EH (cell line): ENCODE measurements at places on chromosomes 6 and 20.
A peak's percentile ranks its signal among the peaks of the same experiment; 100 is the strongest.

DNA sequence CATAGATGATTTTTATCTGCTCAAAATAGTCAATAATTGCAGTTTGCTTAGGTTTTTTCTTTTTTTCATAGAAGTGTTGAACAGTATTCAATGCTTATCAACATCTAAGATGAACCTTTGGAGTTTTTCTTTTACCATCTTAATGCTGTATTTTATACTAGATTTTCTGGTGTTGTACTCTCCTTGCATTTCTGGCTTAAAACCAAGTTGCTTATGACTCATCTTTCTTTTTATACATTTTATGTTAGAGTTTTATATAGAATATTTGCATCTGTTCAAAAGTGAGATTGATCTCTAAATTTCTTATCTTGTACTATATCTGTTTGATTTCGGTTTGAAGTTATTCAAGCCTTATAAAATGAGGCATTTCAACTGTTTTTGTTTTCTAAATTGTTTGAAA, 232.5 kb downstream of the RFPL4B start:
- peak; percentile 18 for DNase-seq

DNA sequence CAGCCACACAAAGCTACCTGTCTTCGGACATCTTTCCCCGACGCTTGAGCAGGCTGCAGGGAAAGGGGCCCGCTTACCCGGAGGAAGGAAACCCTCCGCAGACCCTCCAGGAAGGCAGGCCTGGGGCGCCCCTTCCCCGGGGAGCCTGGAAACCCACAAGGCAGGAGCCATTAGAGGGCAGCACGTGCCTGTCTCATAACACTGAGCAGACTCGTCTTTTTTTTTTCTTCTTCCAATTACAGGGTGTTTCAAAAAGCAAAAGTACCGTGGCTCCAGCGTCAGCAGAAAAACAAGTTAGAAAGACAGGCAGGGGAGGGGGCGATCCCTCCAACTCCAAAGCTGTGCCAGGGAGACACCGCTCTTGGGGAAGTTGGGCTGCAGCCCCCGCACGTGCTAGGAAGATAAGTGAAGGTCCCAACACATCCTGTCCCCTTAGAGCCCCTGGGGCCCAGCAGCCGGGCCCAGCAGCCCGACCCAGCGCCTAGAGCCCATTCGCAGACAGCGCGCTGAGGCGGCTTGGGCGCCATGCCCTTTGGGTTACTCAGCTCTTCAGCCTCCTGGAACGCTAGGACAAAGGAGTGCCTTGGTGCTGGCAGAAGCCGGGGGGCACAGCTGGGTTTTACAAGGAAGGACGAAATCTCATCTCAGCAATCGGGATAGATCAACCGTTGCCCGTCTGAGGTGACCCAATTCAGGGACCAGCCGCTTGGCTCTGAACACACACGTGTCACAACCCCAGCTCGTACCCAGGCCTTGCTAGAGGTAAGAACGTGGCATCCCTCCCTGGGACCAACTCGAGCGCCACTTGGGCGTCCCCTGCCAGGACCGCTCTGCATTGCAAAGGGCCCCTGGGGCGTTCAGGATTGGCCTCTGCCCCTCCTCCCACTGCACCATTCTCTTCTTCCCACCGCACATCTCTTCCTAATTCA, 136.3 kb downstream of the LY86 start:
- peak; percentile 71 for DNase-seq

- no peak for DNase-seq
Measured at GRCh38 chr6:166671434-166672081, 44.5 kb upstream of the RPS6KA2 start.

- DNase-seq: no peak
Measured at GRCh38 chr6:38020593-38020992, 201.1 kb downstream of the ZFAND3 start.

DNA sequence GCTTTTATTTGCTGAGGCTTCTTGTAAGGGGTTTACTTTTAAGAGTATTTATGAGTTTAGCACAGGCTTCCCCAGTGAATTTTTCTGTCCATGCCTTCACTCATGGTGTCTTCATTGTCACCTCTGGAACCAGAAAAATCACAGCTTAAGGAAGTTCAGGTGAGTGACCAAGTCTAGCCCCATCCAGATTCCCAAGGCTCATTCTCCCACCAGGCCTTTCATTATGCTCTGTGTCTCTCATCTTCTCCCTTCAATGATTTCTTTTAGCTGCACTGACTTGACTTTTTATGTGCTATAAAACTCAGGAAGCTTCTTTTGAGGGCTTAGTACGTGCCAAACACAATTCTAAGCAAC, 64.9 kb upstream of the NEDD9 start:
- DNase-seq: no peak

DNA sequence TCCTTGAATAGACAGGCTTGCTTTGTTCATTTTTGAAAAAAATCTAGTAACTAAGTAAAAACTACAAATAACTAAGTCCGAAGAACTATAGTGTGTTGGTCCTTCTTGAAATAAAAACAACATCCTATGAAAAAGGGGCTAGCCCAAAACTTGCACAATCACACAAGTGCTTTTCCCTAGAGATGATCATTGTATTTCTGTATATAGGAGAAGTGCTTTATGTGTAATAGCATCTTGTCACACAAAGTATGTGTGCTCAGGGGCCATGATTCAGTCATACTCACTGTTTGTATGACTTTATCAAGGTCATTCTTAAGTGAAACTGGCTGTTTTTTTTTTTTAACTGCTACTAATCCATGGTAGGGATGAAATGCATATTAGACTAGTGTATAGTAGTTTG, 179.8 kb downstream of the DTNBP1 start:
- DNase-seq: peak; percentile 19
